Effector memory CD4-positive, alpha-beta T cell (primary cell): ENCODE measurements at places on chromosomes 2 and 18.

DNA sequence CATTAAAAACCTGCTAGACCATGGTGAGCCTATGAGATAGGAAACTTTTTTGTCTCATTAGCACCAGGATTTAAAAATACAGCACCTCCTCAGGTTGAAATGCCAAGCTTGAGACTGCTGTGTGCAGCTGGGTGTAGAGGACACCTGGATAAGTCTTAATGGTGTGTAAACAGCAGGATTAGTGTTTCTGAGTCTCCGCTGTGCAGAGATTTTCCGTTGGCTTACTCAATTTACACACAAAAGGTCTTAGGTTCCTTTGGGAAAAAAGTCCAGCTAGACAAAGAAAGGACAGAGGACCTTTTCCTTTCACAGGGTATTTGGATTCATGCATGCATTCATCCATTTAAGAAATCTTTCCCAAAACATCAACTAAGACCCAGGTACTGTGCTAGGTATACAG lies 168.1 kb downstream of the NRXN1 start:
- DNase-seq: no peak

DNA sequence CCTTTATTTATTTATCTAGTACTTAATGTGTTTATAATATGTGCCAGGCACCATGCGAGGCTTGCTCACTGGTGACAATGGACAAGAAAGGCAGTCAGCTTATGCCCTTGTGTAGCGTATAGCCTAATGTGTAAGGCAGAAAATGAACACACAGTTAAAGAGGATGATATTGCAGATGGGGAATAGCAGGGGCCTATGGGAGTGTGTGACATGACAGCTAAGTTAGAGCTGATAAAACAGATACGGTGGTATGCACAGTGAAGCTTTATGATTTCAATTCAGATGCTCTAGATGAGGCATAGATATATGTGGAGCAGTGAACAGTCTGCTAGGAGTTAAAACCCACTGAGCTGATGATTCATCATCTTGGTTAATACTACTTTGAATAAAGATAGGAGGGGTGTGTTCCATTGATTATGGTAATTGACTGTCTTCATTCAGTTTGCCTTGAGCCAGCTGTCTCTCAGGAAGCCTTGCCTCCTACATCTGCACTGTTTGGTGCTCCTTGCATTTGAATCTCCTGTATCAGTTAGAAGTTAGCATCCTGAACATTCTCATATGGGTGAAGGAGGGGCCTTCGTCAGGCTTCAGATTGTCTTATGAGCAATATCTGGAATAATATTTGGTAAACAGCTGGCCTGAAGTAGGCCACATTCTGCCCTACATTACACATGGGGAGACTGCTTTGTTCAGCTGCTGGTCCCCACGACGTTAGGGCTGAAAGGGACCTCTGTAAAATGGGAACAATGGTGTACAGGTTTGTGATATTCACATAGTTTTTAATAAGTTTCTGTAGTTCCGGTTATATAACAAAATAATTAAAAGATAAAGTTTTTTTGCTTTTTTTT lies 13.2 kb downstream of the MAP4K4 start:
- no peak for DNase-seq

DNA sequence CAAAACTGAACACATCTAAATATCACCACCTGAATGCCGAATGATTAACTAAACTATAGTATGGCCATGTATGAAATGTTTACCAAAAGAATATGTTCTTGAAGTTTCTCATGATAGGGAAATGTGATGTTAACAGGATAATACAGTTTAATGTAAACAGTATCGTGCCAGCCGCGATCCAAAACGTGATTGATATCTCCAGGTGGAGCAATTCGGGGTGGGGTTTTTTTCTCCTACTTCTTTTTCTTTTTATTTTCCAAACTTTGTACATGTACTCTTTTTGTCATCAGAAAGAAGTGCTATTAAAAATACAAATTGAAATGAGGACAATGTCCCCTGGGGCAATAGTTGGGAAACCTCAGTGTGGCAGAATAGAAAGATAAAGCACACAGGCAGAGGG lies 4.0 kb upstream of the BIN1 start:
- no peak for DNase-seq

- DNase-seq: no peak
Measured at GRCh38 chr18:54822872-54823845, 5.1 kb upstream of the RAB27B start.

DNA sequence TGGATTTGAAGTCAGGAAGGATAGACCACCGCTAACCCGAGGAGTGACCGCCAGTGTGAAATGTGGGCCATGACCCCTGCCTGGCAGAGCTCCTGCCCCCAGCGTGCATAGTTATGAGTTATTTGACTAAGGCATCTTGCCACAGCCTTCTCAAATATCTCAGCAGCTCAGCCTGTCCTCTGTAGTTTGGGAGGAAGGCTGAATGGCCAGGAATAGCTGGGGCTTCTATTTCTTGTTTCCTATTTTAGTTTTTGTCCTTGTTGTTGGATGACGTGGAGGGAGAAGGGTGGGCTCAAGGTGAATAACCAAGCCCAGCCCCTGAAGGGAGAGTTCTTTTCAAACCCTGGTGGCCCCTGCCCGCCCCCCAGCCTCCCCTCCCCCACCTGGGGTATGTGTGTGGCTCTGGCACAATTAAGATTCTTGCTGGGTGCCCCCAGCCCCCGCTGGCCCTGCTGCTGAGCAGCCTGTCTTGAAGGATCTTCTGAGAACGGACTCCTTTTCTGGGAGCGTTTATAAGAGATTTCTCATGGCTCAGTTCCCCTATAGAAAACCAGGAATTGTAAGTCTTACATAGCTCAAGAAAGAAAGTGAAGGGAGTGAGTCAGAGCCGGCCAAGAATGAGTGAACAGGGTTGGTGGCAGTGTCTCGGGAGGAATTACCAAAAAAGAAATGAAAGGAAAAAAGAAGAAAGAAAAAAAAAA lies 157.4 kb downstream of the GLI2 start:
- DNase-seq: no peak

DNA sequence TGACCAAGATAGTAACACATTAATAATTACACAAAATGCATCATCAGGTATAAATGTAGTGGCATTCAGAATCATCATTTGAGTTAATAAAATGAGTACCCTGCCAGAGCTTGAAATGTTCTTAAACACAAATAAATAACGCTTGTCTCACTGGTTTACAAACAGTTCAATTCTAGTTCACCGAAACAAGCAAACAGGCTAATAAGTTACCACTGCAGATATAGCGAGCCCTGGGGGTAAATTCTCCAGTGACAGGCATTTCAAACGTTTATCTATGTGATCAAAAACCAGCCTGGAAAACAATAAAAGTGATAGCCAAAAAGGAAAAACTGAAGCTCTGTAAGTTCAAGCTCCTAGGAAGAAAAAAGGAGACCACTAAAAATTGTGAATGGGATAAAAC lies 152.6 kb downstream of the THADA start:
- DNase-seq: no peak

- no peak for DNase-seq
Measured at GRCh38 chr2:65465857-65466256, 33.5 kb upstream of the SPRED2 start.

- no peak for DNase-seq
Measured at GRCh38 chr18:30676053-30676480, 366.5 kb downstream of the DSC3 start.

DNA sequence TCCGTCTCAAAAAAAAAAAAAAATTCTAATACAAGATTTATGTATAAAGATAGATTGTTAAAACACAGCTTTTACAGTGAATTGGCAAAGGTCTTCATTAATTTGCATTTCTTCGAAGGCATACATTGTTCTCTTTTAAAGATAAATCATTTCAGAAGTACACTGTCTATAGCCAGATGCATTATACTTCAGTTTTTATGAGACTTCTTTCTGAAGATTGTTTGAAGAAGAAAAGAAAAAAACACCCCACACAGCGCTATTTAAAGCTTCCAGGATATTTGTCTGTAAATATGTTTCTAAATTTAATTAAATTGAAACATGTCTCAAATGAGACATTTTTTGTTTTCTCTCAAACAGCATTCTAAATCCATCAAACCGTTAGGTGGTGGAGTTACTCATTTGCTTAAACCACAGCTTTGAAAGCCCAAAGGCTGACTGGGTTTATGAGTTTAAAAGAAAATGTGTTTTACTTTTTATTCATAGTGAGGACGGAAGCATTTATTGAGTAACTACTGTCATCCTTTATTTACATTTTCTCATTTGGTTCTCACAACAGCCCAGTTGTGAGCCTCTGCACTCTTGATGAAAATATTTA lies 42.4 kb upstream of the C1GALT1C1L start:
- DNase-seq: no peak
